ENCODE measurements at places on chromosomes 5 and 9.

- DNase-seq: no peak
Measured at GRCh38 chr5:155919126-155919525, 407.8 kb upstream of the SGCD start.

DNA sequence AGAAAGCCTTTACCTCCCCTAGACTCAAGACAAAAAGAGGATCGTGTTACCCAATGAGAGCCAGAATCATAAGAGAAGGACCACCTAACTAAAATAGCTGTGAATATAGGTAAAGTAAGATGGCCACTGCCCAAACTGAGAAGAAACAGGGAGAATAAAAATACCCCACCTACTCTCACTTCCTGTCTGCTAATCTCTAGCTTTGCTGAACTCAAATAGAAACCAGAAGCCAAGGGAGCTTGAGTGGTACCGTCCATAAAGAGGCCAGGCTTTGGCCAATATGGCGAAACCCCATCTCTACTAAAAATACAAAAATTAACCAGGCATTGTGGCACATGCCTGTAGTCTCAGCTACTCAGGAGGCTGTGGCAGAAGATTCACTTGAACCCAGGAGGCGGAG, 123.0 kb upstream of the FST start:
- no peak for DNase-seq

DNA sequence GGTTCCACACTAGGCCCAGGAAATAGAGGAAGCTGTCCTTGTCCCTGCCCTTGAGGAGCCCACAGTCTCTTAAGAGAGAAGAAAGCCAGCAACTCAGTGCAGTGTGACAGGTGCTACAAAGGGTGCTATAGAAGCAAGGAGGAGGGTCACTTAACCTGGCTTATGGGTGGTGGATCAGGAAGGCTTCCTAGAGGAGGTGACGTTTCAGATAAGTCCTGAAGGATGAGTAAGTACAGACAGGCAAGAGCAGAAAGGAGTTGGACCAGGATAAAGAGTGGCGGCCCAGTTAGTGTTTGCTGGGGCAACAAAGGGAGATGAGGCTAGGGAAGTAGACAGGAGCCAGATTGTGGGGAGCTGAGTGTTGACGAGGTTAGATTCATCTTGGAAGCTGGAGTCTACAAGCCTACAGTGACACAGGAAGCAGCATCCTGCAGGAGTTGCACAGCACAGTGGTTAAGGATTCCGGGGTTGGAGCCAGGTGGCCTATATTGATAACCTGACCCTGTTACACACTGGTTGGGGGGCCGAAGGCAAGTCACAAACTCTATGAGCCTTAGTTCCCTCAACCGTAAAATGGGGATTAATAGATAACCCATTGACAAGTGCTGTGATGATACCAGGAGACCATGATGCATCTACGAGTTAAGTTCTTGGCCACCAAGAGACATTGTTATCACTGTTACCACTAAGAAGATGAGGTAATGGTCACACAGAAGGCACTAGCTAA, 5.4 kb upstream of the LHX6 start:
- no peak for DNase-seq

DNA sequence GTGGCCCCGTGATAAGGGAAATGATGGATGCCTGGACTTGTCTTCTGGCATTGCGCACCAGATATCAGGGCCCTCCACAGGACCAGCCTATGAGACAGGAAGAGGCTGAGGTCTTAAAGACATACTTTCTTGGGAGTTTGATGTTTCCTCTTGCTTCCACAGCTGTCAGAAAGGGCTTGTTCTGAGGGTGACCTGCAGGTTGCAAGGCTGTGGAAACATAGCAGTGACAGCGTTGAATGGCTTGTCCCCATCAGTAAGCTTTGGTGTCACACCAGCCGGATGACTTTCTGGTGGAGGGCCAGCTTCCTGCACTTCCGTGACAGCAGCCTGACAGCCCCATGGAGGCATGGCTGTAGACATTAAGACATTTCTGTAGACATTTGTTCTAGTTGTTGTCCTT, 143.2 kb downstream of the C9orf152 start:
- DNase-seq: no peak

- no peak for DNase-seq
Measured at GRCh38 chr5:169651526-169651925, 14.5 kb downstream of the DOCK2 start.

DNA sequence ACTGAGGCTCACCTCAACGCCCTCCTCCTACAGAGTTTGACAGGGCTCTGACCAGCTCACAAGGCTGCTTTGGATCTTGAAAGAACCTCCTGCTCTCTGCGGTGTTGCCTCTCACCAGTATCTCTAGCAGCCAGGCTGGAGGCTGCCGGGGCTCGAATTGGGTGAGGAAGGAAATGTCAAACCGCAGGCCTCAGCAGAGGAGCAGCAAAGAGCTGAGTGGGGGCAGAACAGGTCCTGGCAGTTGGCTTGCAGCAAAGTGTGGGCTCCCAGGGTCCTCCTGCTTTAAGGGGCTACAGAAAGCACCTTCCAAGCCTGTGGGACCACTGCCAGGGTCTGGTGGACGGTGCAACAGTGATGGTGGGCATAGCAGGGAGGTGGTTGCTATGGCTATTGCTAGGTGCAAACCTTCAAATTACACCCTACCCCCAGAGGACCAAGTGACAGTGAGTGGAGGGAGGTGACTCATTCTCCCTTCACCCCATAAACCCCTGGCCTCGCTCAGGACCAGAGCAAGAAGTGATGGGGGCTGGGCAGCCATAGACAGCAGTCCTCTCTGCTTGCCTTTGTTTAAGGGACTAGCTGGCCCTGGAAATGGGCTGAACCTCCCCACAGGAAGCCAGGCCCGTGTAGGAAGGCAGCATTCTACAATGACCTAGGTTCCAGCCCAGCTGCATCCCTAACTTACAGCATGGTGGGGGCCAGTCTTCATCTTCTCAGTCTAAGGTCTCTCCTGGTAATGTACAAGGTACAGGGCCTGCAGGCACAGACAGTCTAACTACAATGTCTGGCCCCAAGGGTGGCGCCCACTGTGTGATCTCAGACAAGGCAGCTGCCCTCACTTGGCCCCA, 18.7 kb downstream of the LCP2 start:
- peak; percentile 91 for DNase-seq

GRCh38 chr9:86660146-86660943, 287.0 kb downstream of the GAS1 start:
- DNase-seq: no peak

All from CD4-positive, alpha-beta T cell treated with Interleukin-6 at 100 ng/mL for 8 hours (primary cell).